ENCODE measurements at places on chromosomes 13 and 19.

DNA sequence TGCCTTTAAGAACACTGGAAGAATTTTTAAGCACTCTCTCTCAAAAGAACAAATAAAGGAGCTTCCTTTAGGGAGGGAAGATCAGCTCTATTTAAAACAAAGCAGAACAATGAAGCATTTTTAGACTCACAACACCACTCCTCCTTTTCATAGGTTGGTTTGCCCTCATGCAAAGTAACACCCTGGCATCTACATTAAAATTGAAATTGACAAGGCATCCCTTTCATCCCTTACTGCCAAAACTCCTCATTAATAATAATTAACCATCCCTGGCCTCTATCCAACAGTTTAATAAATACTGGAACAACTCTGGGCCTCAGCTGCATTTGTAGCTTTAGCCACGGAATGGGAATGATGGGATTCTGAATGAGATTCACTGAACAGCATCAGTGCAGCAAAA, 929.1 kb downstream of the PCDH9 start:
- no peak overlapping the region for H3K27ac ChIP-seq
- no peak overlapping the region for H3K4me3 ChIP-seq
- H3K4me1 ChIP-seq: no peaks in the 10 kb centered on the region
- H3K27me3 ChIP-seq: no peaks in the 10 kb centered on the region
- DNase-seq: no peak
- no peaks in the 10 kb centered on the region for H3K36me3 ChIP-seq

DNA sequence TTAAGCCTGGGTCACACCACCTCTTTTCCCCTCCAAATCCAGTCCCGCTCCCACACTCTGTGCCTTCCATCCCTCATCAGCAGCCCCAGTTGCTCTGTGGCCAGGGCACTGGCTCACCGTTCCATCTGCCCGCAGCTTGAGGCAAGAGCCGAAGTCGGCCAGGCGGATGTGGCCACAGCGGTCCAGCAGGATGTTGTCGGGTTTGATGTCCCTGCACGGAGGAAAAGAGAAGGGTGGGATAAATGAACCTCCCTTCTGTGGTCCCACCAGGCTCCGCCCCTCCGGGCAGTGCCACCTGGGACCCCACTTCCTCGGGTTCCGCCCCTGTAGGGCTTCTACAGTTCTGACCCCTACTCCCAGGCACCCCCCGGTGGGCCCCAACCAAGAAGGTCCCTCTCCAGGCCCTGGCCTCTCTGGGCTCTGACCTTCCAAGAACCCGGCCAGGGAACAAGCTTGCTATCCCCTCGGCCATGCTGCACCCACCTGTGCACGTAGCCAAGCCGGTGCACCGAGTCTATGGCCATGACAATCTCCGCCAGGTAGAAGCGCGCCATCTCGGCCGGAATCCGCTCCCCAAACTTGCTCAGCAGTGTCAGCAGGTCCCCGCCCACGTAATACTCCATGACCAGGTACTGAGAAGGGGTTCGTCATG, 4.2 kb downstream of the DMPK start:
- peaks cover 53% of the 10 kb centered on the region for H3K4me1 ChIP-seq
- H3K4me3 ChIP-seq: no peak overlapping the region
- no peaks in the 10 kb centered on the region for H3K27me3 ChIP-seq
- no peak for DNase-seq
- peak overlapping the region; percentile 94 for H3K27ac ChIP-seq

- H3K36me3 ChIP-seq: no peaks in the 10 kb centered on the region
- H3K27me3 ChIP-seq: no peaks in the 10 kb centered on the region
- H3K4me1 ChIP-seq: no peaks in the 10 kb centered on the region
- H3K27ac ChIP-seq: no peak overlapping the region
- DNase-seq: no peak
- no peak overlapping the region for H3K4me3 ChIP-seq
These were observed 52.5 kb downstream of the C13orf42 start for GRCh38 chr13:51058461-51059167.

DNA sequence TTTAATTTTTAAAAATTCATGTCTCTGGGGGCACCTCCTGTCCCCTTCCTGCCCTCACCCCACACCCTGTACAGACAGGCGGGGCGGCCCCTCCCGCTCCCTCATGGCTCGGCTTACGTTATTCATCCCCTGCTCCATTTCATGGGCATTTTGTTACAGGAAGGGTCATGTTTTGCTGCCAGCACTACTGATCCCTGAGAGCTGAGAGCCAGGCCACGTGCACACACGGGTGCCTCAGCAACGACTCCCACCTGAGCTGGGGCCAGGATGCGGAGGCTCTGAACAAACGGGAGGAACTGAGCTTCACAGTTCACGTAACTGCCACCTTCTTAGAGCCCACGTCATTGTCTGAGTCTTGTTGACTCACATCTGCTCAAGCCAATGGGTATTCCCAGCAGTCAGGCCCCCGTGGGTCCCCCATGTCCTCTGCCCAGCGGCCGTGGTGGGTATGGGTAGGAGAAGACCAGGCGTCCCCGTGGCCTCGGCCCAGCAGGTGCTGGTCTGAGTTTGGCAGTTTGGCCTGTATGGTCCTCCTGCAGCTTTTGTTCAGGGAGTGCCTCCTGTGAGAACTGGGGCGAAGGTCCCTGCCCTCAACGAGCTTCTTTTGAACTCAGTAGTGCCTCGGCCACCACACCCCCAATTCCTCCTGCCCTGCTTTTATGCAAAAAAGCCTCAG, 16.4 kb upstream of the TMEM255B start:
- H3K36me3 ChIP-seq: no peaks in the 10 kb centered on the region
- H3K4me3 ChIP-seq: no peak overlapping the region
- H3K27me3 ChIP-seq: peaks cover 49% of the 10 kb centered on the region
- no peak overlapping the region for H3K27ac ChIP-seq

DNA sequence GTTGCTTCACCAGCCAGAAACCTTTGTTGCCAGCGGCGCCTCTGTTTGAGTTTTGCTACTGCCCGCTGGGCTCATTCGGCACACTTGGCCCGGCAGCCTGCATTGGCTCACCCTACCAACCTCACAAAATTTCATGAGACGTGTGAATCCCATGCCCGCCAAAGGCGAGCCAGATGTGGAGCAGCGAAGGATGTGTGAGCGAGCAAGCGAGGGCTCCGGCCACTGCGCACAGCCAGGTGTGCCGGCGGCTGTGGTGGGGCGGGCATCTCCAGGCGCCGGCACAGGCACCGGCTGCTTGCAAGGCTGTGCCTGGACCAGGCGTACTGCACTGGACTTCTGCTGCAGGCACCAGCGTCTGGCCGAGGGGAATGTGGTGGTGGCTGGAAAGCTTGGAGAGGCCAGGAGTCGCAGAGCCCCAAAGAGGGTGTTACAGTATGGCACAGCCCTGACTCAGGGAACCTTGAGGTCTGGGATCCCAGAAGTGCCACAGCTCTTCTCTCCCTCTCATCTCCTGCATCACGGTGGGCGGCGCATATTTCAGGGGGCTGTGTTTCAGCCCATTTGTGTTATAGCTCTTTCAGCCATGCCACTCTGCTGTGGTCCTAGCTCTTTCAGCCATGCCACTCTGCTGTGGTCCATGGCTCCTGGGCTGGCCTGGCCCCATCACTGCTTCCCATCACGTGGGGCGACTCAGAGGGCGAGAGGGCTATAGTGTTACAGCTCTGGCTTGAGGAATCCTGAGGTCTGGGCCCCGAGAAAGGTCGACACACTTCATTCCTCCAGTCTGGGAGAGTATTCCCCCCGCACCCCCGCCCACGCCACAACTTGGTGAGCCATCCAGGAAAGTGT, 592.0 kb upstream of the SLITRK5 start:
- no peaks in the 10 kb centered on the region for H3K27me3 ChIP-seq
- H3K36me3 ChIP-seq: no peaks in the 10 kb centered on the region
- no peak overlapping the region for H3K4me3 ChIP-seq
- no peaks in the 10 kb centered on the region for H3K4me1 ChIP-seq

GRCh38 chr19:8306235-8307054, 1.7 kb downstream of the CD320 start:
- H3K36me3 ChIP-seq: peaks cover 46% of the 10 kb centered on the region
- H3K4me3 ChIP-seq: no peak overlapping the region
- H3K27ac ChIP-seq: no peak overlapping the region
- H3K27me3 ChIP-seq: no peaks in the 10 kb centered on the region

DNA sequence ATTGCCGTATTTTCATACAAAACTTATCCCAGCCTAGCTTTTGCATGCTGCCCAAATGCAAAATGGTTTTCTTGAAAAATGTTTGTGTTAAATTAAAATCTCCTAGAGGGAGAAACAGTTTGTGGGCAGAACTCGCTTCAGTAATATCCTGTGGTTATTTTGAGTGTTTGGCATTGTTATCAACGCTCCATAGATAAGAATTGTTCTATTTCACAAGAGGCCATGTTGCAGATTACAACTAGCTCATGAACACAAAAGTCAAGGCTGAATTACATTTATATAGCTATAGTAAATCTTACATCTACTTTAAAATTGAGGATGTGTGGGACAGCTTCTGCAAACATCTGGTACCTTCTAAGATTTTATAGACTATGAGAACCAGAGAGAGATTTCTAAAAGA, 447.9 kb downstream of the DCT start:
- H3K4me3 ChIP-seq: no peak overlapping the region
- no peak for DNase-seq
- H3K36me3 ChIP-seq: no peaks in the 10 kb centered on the region
- no peaks in the 10 kb centered on the region for H3K27me3 ChIP-seq
- H3K4me1 ChIP-seq: no peaks in the 10 kb centered on the region
- no peak overlapping the region for H3K27ac ChIP-seq

- no peaks in the 10 kb centered on the region for H3K36me3 ChIP-seq
- H3K4me1 ChIP-seq: no peaks in the 10 kb centered on the region
- no peaks in the 10 kb centered on the region for H3K27me3 ChIP-seq
- no peak overlapping the region for H3K4me3 ChIP-seq
These were observed 304.4 kb downstream of the DCT start for GRCh38 chr13:94175076-94175475.

GRCh38 chr19:47682939-47683338, 30.3 kb upstream of the EHD2 start:
- DNase-seq: no peak
- peaks cover 79% of the 10 kb centered on the region for H3K36me3 ChIP-seq
- no peaks in the 10 kb centered on the region for H3K4me1 ChIP-seq
- no peaks in the 10 kb centered on the region for H3K27me3 ChIP-seq
- no peak overlapping the region for H3K27ac ChIP-seq
- no peak overlapping the region for H3K4me3 ChIP-seq

GRCh38 chr13:49664606-49665005, 26.7 kb downstream of the EBPL start:
- H3K4me3 ChIP-seq: no peak overlapping the region
- DNase-seq: no peak

DNA sequence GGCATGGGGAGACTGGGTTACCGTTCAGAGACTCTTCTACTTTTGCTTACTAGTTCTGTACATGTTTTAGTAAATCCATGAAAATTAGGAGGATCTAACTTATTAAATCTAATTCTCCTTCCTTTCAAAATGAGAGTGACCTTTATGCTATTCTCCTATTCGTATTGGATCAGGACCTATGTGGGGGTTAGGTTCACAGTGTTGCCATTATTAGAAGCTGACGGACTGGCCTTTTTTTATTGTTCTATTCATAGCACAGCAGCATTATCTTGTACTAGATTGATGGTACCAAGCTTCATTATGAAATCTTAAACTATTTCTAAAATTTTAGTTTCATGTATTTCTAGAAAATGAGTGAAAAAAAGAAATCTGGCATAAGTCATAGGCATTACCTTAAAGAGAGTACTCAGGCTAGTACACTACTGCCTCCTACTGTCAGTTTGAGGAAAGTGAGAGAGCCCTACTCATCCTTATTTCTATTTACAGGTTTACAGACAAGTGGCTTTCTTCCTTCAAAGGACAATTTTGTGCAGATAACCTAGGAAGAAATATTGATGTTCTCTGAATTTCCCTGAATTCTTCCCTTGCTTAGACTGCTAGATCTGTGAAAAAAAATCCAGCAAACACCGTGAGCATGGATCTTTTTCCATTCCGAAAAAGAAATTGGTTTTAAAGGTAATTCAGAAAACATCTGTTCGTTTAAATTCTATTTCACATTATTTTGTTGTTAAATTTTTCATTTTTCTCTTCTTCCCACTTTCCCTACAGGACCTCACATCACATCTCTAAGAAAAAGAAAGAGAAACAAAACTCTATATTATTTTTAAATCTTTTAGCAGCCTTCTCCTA, 485.5 kb downstream of the DIAPH3 start:
- no peaks in the 10 kb centered on the region for H3K4me1 ChIP-seq
- H3K4me3 ChIP-seq: no peak overlapping the region
- H3K27ac ChIP-seq: no peak overlapping the region
- H3K36me3 ChIP-seq: no peaks in the 10 kb centered on the region

DNA sequence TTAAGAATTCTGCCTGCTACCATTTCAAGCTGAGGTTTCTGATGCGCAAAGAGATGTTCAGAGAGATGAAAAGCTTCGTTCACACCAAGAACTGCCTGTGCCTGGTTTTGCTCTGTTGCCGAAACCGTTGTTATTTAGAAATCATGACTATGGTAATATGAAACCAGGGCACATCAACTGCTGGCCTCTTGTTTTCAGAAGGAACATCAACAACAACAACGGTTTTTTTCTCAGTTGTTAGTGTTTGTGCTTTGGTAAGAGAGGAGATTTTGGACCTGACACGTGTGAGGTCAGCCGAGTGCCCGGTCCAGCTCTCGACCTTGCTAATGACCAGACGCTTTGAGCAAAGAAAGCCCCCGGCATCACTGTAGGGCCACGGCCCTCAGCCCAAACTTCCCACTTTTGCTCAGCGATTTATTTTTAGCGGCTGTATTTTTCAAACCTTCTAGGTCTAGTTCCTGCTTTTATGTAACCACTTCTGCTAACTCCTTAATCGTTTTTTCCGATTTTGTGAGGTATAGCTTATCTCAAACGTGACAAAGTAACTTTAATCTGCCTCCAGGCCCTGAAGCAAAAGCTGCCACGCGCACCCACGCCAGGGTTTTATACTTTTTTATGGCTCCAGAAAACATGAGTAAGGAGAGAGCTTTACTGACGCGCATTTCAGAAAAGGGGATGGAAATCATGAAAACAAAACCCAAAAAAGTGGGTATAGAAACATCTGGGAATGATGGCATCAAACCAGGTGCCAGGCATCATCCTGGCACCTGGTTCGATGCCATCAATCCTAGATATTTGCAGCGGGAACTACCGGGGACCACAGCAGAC, 42.0 kb downstream of the KLF2 start:
- H3K27ac ChIP-seq: no peak overlapping the region
- peaks cover 8% of the 10 kb centered on the region for H3K4me1 ChIP-seq
- no peaks in the 10 kb centered on the region for H3K27me3 ChIP-seq
- no peak for DNase-seq

DNA sequence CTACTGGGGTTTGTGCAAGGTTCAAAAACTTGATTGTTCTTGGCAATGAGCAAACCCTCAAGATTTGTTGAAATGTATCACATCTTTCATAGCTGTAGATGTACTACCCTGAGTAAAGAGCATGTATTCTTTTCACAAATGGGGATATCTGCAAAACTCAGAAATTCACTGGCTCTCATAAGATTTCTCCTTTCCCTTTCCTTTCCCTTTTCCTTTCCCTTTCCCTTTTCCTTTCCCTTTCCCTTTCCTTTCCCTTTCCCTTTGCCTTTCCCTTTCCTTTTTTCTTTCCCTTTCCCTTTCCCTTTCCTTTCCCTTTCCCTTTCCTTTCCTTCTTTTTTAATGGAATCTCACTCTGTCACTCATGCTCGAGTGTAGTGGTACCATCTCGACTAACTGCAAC, 69.1 kb downstream of the FNDC3A start:
- H3K36me3 ChIP-seq: peaks cover 5% of the 10 kb centered on the region
- no peak overlapping the region for H3K27ac ChIP-seq
- no peak overlapping the region for H3K4me3 ChIP-seq
- no peaks in the 10 kb centered on the region for H3K4me1 ChIP-seq

- peak overlapping the region; percentile 95 for H3K4me3 ChIP-seq
- peaks cover 6% of the 10 kb centered on the region for H3K4me1 ChIP-seq
- no peak for DNase-seq
These were observed 63.1 kb downstream of the KCNRG start for GRCh38 chr13:50078231-50078894.

- no peaks in the 10 kb centered on the region for H3K36me3 ChIP-seq
- no peak overlapping the region for H3K27ac ChIP-seq
- no peak overlapping the region for H3K4me3 ChIP-seq
- DNase-seq: peak; percentile 28
- no peaks in the 10 kb centered on the region for H3K4me1 ChIP-seq
These were observed 27.1 kb downstream of the SERP2 start for GRCh38 chr13:44400736-44401135.

Measured in tibial artery (tissue), 4 donors.